Stimulated activated CD8-positive, alpha-beta memory T cell treated with anti-CD3 and anti-CD28 coated beads, Interleukin-7, amount 100 ng/mL, for 48 hours (primary cell): ENCODE measurements at places on chromosomes 1 and 21.

GRCh38 chr1:94666797-94667196, 125.2 kb upstream of the F3 start:
- no peak for DNase-seq

GRCh38 chr1:75668813-75669212, 55.7 kb upstream of the ACADM start:
- no peak for DNase-seq

- no peak for DNase-seq
Observed at GRCh38 chr1:93979718-93980319, 70.6 kb upstream of the GCLM start.

DNA sequence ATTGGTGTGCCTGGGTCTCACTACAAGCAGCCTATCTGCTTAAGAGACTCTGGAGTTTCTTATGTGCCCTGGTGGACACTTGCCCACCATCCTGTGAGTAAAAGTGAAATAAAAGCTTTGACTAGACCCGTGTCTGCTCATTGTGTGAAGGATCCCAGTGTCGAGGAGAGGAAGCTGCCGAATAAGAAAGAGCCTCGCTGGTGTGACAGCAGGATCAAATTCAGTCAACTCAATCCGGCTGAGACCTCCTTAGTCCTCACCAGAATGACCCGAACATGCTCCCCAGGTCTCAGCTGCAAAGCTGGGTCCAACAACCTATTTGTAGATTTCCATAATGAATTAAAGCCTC, 14.8 kb downstream of the CD2 start:
- DNase-seq: no peak

GRCh38 chr1:20609541-20609940, 20.6 kb downstream of the CDA start:
- no peak for DNase-seq

GRCh38 chr21:44708866-44709425, 2.4 kb downstream of the TSPEAR start:
- no peak for DNase-seq

- no peak for DNase-seq
Observed at GRCh38 chr1:47406966-47407365, 9.1 kb upstream of the FOXE3 start.

- no peak for DNase-seq
Observed at GRCh38 chr1:95146637-95147036, 29.5 kb downstream of the TLCD4 start.

- no peak for DNase-seq
Observed at GRCh38 chr1:11802616-11802972, 3.2 kb downstream of the MTHFR start.

DNA sequence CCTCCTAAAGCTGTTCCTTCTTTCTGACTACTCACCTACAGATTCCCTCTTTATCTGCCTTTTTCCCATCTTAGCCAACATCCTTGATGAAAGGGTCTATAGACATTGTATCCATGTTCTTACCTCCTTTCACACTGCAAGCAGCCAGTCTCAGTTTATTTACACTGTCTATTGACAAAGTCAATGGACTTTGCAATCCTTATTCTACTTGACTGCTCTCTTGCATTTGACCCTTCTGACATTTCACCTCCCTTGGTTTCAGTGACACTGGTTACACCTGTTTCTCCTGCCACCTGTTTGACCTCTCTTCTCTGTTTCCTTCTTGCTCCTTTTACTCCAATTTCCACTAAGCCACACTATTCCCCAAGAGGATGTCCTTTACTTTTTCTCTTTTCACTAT, 224.0 kb upstream of the SNX7 start:
- DNase-seq: no peak

DNA sequence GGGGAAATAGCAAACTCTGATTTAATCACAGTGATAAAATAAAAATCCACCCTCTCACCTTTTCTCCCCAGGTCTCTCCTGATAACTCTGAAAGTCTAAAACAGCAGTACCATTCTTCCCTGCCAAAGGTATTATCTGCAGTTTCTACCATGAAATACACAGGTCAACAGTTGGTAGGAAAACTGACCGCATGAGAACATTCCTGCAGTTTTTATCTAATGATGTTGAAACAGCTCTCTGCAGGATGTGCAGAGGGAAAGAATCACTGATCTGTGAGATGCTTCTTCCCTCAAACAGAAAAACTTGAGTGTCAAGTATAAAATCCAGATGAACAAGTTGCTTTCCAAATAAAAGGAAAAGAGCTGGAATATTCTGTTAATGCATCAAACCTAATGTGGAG, 39.1 kb downstream of the KCNJ6 start:
- no peak for DNase-seq

- no peak for DNase-seq
Observed at GRCh38 chr1:107966550-107966949, 1.6 kb upstream of the VAV3 start.

GRCh38 chr1:234927971-234928640, 200.5 kb downstream of the TOMM20 start:
- DNase-seq: no peak

DNA sequence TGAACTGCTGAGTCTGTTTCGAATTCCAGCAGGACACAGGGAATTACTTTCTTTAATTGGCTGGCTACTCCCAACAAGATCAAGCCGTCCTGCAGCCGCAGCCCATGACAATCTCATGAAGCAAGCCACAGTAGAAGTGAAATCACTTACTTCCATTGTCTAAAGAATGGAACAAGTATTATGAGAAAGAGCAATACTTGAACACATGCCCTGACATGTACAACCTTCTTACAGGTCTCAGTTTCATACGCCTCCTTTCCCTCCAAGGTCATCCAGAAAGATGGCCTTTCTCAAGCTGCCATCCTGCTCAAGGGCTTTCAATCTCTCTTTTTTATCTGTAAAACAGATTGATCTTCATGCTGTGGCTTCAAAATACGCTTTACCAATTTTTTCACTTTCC, 85.1 kb downstream of the PCSK9 start:
- DNase-seq: no peak

DNA sequence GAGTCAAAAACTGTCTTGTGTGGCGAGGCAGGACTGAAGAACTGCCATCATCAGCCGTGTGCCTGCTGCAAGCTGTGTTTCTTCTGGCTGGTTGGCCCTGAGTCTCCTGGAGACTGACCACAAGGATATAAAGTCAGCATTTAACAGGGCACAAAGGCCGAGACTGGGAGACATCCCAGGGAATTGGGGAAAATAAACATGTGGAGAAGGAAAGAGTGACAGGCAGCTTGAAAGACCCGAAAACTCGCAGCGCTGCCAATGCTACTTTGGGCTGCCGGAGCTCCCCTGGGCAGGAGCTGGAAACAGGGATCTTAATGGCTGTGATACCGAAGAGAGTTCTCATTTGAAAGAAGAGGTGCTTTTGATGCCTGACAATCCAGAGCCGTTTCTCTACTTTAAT, 125.3 kb upstream of the HMGB4 start:
- no peak for DNase-seq

- DNase-seq: no peak
Observed at GRCh38 chr1:53688381-53689102, 50.4 kb downstream of the GLIS1 start.

- no peak for DNase-seq
Observed at GRCh38 chr21:40706176-40706575, 140.8 kb downstream of the DSCAM start.
